Uterine smooth muscle cell (primary cell): ENCODE measurements at places on chromosomes 2 and 18. TPM values are rescaled to one million over a fixed set of nuclear protein-coding genes. Genes with fewer than 3 reads are reported as not detected.

PRKAG3 gene
- not detected in 2 replicates for total RNA-seq

REG1A gene
- not detected in 2 replicates for total RNA-seq

RESP18 gene
- not detected in 2 replicates for total RNA-seq

TBR1 gene
- total RNA-seq = not detected in 2 replicates

OTX1 gene
- 0.25 TPM in 1 of 2 replicates, not detected in the other for total RNA-seq

LCLAT1 gene
- 17.0 and 24.5 TPM in 2 replicates for total RNA-seq

CPLX4 gene
- total RNA-seq = not detected in 2 replicates

SERPINB7 gene
- 79.4 and 136 TPM in 2 replicates for total RNA-seq

IL18RAP gene
- total RNA-seq = not detected in 2 replicates

SALL3 gene
- total RNA-seq = not detected in 2 replicates

DDX1 gene
- 103 and 105 TPM in 2 replicates for total RNA-seq

SLC23A3 gene
- total RNA-seq = 1.00 and 2.5 TPM in 2 replicates

KCNG2 gene
- not detected in 2 replicates for total RNA-seq

MYO7B gene
- under 0.01 and 0.12 TPM in 2 replicates for total RNA-seq

PROM2 gene
- total RNA-seq = 0.11 and 0.25 TPM in 2 replicates

TMEM163 gene
- not detected in 2 replicates for total RNA-seq

TRIM54 gene
- total RNA-seq = 0.33 and 0.37 TPM in 2 replicates

CD8B2 gene
- not detected in 2 replicates for total RNA-seq

SERPINB3 gene
- not detected in 2 replicates for total RNA-seq

SGO2 gene
- total RNA-seq = 9.9 and 27.8 TPM in 2 replicates

ANO7 gene
- total RNA-seq = 0.37 and 0.44 TPM in 2 replicates

POTEC gene
- total RNA-seq = not detected in 2 replicates

STEAP3 gene
- 23.6 and 33.5 TPM in 2 replicates for total RNA-seq

SPAG16 gene
- total RNA-seq = 14.9 and 27.4 TPM in 2 replicates

EHBP1 gene
- total RNA-seq = 76.9 and 83.9 TPM in 2 replicates

OXER1 gene
- 0.12 TPM in 1 of 2 replicates, not detected in the other for total RNA-seq

SAG gene
- not detected in 2 replicates for total RNA-seq

HTR2B gene
- 19.3 and 57.7 TPM in 2 replicates for total RNA-seq

GMCL1 gene
- total RNA-seq = 7.3 and 8.6 TPM in 2 replicates

GRP gene
- not detected in 2 replicates for total RNA-seq

FAM237A gene
- total RNA-seq = not detected in 2 replicates

ICOS gene
- total RNA-seq = not detected in 2 replicates

C2orf15 gene
- not detected in 2 replicates for total RNA-seq

GIGYF2 gene
- total RNA-seq = 68.5 and 74.1 TPM in 2 replicates

EFEMP1 gene
- total RNA-seq = 10.8 and 35.9 TPM in 2 replicates

PPIG gene
- 33.3 and 39.9 TPM in 2 replicates for total RNA-seq

COL5A2 gene
- total RNA-seq = 240 and 440 TPM in 2 replicates

CASP10 gene
- total RNA-seq = 4.5 and 6.1 TPM in 2 replicates

PRSS56 gene
- not detected in 2 replicates for total RNA-seq

DSEL gene
- 69.8 and 80.0 TPM in 2 replicates for total RNA-seq

KATNAL2 gene
- 1.9 and 3.1 TPM in 2 replicates for total RNA-seq

LIMS3 gene
- total RNA-seq = 13.9 and 14.7 TPM in 2 replicates

NAGK gene
- 53.4 and 55.8 TPM in 2 replicates for total RNA-seq

CFAP210 gene
- total RNA-seq = under 0.01 TPM in 1 of 2 replicates, not detected in the other

FN1 gene
- 2,380 and 5,716 TPM in 2 replicates for total RNA-seq

RNMT gene
- total RNA-seq = 31.9 and 34.6 TPM in 2 replicates

ZAP70 gene
- total RNA-seq = 0.12 TPM in 1 of 2 replicates, not detected in the other

LGALSL gene
- 2.3 and 3.1 TPM in 2 replicates for total RNA-seq
